ENCODE measurements at places on chromosomes 4 and X.
A peak's percentile ranks its signal among the peaks of the same experiment; 100 is the strongest.

GRCh38 chrX:154482786-154483185 lies 3.6 kb downstream of the UBL4A start:
- DNase-seq = no peak

- DNase-seq = no peak
Measured at GRCh38 chrX:2500091-2500802, 529 bp downstream of the DHRSX start.

- DNase-seq = no peak
Measured at GRCh38 chr4:185567381-185568376, 32.4 kb upstream of the PDLIM3 start.

GRCh38 chr4:85707611-85708010 lies 232.7 kb downstream of the ARHGAP24 start:
- peak; percentile 54 for DNase-seq

- DNase-seq = peak; percentile 5
Measured at GRCh38 chrX:138128027-138128671, 562.2 kb downstream of the ZIC3 start.

- no peak for DNase-seq
Measured at GRCh38 chr4:35538807-35539206, 705.5 kb downstream of the ARAP2 start.

DNA sequence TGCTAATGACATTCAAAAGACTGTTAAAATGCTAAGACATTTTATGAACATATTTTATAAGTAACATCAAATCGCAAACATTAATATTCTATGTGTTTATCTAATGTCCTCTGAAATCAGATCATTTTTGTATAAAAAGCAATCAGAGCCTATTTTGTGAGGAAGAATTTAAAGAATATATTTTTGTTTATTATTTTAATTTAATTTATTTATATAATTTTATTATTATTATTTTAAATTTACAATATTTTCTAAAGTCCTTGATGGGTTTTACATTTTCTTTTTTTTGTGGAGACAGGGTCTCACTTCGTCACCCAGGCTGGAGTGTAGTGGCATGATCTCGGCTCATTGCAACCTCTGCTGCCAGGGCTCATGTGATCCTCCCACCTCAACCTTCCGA lies 262.8 kb downstream of the EPHA5 start:
- DNase-seq = no peak

- no peak for DNase-seq
Measured at GRCh38 chrX:35122756-35123155, 180.2 kb downstream of the FAM47B start.

DNA sequence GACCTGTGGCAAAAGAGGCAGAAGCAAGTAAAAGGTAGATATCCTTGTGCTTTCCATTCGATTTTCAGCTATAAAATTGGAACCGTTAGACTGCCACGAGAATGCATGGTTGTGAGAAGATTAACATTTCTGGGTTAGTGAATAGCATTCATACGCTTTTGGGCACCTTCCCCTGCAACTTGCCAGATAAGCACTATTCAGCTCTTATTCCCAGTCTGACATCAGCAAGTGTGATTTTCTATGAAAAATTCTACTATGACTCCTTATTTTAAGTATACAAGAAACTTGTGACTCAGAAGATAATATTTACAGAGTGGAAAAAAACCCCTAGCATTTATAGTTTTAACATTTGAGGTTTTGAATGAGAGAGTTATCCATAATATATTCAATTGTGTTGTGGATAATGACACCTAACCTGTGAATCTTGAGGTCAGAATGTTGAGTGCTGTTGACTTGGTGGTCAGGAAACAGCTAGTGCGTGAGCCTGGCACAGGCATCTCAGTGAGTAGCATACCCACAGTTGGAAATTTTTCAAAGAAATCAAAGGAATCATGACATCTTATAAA lies 3.9 kb downstream of the FGB start:
- no peak for DNase-seq

- DNase-seq = no peak
Measured at GRCh38 chr4:173346074-173346473, 11.9 kb upstream of the HMGB2 start.

DNA sequence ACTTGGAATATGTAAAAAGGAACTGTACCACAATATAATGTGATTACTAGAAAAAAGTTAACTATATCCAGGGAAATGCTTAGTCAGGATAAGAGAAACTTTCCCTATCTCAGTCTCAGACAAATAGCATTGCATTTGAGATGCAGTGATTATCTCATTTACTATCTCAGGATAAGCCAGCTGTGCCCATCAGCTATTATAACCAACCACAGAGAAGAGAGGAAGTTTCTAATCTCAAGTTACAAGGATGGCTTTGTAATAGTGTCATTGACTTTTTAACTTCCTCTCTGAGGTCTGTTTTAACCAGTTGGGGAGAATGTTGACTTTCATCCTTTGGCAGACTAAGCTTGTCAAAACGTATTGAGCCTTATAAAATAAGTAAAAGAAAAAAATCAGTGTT lies 56.5 kb downstream of the SNX25 start:
- DNase-seq = no peak

DNA sequence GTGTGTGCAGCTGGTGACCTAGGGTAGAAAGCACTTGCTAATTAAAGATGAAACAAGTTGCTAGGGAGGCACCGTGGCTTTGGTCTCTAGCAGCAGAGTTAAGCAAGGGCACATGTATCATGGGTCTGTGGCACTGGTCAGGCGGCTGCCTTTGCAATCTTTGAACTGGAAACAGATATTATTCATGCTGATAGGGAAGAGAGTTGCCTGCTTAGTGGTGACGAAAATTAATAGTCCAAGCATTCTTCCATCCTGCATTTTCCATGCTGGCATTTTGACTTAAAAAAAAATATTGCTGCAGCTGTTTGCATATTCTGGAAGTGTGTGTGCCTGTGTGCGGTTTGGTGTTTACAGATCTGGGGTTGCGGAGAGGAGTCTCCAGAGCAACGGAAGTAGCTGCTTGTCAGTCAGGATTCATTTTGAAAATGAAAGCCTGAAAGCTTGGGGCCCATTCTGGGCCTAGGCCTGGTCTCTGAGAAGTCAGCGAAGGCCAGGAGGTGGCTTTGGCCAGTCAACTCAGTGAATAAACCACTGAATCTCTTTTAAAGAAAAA lies 2.3 kb upstream of the SOWAHD start:
- peak; percentile 46 for DNase-seq

- DNase-seq = no peak
Measured at GRCh38 chrX:38558686-38559085, 2.7 kb upstream of the TSPAN7 start.

DNA sequence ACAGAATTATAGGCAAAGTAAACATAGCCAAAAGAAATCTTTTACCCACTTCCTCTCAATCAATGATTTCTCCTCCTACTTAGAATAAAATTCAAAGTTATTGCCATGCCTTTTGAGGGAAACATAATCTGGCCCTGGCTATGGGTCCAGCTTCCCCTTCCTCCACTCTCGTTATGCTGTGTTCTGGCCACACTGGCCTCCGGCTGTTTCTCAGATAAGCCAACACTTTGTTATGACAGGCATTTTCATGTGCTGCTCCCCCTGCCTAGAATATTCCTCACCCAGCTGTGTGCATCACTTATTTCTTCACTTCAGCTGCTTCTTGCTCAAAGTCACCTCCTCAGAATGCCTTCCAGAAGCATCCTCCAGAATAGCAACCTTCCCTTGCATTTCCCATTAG lies 386.6 kb upstream of the AADAT start:
- no peak for DNase-seq
